ENCODE measurements at places on chromosomes 5 and 9.
A peak's percentile ranks its signal among the peaks of the same experiment; 100 is the strongest.

GRCh38 chr5:75510417-75510835, 1.0 kb downstream of the CERT1 start:
- DNase-seq = peak; percentile 55

GRCh38 chr9:19967216-19967887, 178.5 kb upstream of the SLC24A2 start:
- no peak for DNase-seq

GRCh38 chr5:142831009-142831383, 60.8 kb downstream of the ARHGAP26 start:
- no peak for DNase-seq

GRCh38 chr5:142716963-142717362, 31.1 kb upstream of the FGF1 start:
- peak; percentile 36 for DNase-seq

DNA sequence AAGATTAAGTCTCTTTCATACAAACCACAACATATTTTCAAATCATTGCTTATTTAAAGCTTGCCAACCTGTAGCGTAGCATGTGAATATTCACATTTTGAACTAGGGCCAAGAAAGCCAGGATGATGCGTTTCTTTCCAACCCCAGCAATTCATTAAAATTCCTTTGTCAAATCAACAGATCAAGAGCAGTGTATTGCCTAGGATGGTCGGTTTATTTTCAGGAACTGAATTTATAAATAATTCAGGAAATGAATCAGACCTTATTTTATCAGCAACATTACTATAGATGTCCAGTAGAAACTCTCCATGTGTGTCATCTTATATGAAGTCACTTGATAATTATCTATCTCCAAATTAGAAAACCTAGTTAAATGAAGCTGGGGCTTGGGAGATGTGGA, 13.2 kb upstream of the AUH start:
- no peak for DNase-seq

DNA sequence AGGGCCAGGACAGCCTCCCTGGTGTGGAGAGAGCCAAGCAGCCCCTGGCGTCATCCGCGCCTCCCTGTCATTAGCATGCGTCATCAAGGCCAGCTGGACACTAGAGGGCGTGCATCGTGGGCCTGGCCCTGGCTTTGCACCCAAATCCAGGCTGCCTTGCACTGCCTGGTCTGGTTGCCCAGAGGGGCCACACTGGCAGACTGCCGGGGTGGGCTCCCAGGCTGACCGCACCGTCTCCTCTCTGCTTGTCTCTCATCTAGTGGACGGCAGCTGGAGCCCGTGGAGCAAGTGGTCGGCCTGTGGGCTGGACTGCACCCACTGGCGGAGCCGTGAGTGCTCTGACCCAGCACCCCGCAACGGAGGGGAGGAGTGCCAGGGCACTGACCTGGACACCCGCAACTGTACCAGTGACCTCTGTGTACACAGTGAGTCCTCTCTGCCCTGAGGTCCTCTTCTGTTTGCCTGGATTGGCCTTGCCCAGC, 29.0 kb downstream of the HK3 start:
- DNase-seq = no peak

DNA sequence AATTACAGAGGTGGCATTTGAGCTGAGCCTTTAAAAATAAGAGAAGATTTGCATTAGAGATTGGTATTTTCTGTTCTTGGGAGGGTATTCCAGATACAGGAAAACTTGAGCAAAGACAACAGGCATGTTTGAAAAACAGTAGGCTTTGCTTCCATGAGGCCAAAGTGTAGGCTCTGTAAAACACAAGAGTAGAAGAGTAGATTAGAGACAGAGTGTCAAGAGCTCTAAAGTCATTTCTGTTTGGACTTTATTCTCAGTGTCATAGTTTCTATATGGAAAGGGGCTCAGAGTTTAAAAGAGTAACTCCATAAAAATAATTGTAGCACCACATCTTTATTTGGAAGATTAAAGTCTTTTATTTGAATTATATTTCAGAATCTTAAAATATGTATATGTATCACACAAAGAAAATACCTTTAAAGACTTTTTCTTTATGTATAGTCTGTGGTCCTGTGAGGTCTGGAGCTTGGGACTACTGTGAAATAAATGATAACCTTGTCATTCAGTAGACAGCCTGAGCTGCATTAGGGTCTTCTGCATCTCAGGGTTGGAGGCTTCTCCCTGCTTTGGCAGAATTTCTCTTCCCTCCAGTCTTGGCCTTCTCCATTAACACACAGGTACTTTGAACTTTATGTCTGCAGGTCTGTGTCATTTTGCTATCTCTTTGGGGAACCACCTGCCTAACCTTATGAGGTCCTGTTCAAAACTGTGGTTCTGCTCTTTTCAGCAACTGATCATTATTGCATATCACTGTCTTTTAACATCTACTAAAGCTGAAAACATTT, 73.6 kb downstream of the ZSWIM6 start:
- no peak for DNase-seq

DNA sequence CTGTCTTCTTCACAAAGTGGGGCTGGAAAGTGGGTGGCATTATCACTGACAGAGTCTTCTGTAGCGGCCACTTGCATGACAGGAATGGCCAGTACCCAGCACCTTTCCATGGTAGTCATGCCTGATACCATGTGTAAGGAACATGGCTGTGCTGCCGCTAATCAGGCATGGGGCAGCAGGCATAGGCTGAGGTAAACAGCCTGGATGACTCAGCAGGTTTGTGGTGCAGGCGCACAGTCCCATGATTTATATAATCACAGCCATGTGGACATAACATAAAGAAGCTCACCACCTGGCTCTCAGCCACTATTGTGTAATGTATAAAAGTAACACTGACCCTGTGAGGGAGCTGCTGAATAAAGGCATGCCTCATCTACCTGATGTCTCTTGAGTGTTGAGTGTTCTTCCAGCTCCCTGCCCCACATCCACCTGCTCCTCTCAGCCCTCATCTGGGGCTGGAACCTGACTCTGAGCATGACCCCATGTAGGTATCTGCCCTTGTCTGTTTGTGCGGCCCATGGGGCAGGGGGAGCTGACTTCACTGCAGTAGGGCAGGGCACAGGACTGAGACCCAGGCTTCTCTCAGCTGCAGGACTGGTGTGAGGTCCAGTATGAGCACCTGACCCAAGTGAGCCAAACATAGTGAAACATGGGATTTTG, 13.2 kb upstream of the ICE1 start:
- DNase-seq = no peak

- no peak for DNase-seq
These were observed 558.3 kb downstream of the CHSY3 start for GRCh38 chr5:130462516-130462915.

- DNase-seq = no peak
These were observed at the start of gene LRRTM2 for GRCh38 chr5:138874771-138875551. Gene LRRTM2, minus strand, starts transcription at chr5:138875335. Its CDS starts 424 bp downstream, at chr5:138874911.

GRCh38 chr5:113276001-113276400, 158.8 kb downstream of the TSSK1B start:
- DNase-seq = no peak

- DNase-seq = no peak
These were observed 4.1 kb downstream of the PCSK5 start for GRCh38 chr9:75894566-75894965.

DNA sequence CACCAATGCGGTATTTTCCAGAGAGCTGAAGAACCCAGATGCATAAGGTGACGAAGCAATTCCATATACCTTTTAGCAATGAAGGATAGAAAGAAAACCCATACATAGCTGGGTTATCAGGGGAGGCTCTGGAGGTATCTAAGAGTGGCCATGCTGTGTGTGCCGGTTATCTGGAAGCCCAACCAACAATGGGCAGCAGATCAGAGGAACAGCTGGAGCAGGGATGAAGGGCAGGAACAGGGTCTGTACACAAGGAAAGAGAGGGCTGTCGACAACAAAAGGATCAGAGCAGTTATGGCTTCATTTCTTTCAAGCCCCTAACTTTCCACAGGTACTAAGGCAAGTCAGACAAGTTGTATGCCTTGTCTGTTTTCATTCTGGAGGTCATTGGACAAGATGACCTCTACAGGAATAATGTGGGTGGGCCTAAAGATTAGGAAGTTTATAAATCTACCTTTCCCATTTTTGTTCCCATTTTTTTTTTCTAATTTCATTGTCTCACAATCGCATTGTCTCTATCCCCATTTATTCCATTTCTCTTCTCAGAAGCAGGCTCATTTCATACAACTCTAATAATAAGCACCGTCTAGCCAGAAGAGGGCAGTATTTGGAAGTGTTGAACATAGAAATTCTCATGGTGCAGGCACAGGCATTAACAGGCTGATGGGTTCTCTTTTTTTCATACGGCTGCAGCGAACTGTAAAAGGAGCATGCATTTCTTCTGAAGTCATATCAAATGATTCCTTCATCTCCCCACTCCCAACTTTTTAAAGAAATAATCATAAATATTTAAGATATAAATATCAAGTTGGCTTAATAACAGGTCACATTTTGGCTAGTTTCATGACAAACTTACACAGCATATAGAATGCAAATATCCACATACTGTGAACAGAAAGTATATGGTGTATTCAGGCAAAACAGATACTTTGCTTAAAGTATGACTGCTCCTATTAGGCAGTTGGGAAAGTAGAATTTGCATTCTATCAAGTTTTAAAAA, 63.5 kb downstream of the ZNF474 start:
- peak; percentile 66 for DNase-seq

DNA sequence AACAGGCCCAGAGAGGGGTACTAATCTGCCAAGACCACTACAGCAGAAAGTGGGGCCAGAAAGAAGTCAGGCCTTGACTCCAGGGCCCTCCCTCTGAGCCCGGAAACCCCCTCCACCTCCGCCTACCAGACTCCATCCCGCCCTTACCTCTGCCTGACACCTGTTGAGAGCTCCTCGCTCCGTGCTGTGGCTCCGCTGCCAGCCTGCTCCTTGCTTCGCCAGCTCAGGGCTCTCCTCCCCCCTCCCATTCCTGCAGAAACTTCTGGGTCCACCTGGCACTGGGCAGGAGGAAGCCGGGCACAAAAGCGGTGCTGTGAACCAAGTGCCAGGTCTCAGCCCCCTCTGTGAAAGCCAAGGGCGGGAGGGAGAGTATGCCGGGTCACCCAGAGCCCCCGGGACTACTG, 6.4 kb upstream of the ST6GALNAC6 start:
- no peak for DNase-seq

DNA sequence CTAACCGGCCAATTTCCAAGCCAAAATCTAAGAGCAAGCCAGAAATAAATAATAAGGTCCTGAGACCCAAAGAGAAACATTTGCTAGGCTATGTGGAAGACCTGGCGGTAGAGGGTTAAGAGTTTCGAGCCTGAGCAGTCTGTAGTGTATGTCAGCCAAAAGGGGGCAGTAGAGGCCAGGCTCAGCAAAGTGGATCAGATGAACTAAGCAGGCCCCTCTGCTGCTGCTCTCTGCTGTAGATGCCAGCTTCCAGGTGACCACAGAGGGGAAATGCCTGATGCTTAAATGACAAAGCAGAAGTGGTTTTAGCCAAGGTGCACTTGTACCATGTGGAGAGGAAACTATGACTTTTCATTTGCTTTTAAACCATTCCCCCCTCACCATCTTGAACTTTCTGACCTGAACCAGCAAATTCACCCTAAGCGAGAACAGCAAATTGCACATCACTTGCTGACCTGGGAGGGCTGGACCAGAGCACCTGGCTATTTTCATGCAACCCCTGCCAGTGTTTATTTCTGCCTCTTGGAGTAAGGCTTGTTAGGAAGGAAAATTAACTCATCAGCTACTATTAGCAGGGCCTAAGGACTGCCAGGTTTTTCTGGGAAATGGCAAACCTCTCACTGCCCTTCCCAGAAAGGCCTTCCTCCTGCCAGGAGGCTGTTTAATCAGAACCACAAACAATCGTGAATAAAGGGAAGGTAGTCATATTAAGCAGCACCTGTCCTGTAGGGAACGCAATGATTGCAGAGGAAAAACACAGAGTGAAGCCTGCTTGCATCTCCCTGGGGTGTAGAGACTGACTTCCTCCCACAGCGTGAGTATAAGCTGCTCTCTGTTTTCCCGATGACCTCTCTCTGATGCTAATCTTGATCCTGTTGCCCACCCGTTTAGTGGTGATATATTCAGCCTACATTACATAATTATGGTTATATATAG, 818.2 kb downstream of the TLR4 start:
- peak; percentile 56 for DNase-seq

GRCh38 chr9:37902796-37903646, 906 bp downstream of the SLC25A51 start:
- DNase-seq = no peak

DNA sequence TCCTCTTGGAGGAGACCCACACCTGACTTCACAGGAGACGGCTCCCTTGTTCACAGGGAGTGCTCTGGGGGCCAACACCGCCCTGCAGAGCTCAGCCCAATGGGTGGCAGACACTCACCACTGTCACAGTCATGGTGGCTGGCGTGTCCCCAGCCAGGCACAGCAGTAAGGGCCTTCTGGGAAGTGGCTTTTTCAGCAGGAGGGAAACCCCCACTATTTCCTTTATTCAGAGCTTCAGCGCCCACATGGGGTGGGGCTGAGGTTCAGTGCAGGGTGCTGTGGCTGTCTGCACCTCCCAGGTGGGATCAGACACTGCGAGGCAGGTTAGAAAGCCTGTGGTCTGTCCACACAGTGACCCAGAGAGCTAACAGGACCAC, 3.6 kb upstream of the SNAPC4 start:
- DNase-seq = no peak

DNA sequence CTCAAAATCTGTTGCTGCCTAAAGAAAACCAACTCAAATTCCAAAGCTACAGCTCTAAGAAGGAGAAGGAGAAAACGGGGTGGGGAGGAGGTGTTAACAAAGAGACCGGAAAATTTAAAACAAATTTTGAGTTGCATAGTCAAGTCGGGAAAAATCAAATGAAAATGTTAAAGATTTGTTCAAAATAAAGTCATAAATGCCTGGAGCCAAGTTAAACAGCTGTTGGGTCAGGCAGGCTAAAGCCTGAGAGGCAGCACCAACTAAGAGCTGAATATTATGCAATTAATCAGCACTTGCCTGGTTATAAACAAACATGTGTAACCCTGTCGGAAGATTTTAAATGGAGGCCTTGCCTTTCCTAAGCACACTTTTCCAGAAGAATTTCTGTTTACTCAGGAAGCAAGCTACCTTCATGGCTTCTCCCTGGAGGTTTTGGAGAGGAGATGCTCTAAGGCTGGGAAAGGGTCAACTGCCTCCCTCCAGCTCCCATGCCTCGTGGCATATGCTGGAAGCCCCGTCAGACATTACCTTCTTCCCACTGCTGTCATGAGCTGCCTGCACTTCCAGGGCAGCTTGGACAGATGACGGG, 270.5 kb downstream of the DMRT2 start:
- DNase-seq = no peak

- no peak for DNase-seq
These were observed 4.1 kb downstream of the PRUNE2 start for GRCh38 chr9:76901801-76902200.

Measured in inflammatory macrophage (primary cell).